ENCODE measurements at places on chromosomes 1 and 21.

DNA sequence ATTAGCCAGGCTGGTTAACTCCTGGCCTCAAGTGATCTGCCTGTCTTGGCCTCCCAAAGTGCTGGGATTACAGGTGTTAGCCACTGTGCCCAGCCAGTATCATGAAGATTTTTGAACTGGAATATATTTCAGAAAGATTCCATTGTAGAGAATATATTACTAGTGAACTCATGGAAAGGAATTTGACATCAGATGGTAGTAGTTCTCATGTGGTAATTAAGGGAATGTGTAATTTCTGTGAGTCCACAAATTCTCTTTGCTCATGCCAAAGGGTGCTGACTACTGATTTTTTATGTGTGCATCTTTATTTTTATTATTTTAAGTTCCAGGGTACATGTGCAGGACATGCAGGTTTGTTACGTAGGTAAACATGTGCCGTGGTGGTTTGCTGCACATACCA, 10.4 kb downstream of the DTL start:
- DNase-seq = no peak

GRCh38 chr1:187413405-187414169, 584.8 kb downstream of the PLA2G4A start:
- DNase-seq = no peak

DNA sequence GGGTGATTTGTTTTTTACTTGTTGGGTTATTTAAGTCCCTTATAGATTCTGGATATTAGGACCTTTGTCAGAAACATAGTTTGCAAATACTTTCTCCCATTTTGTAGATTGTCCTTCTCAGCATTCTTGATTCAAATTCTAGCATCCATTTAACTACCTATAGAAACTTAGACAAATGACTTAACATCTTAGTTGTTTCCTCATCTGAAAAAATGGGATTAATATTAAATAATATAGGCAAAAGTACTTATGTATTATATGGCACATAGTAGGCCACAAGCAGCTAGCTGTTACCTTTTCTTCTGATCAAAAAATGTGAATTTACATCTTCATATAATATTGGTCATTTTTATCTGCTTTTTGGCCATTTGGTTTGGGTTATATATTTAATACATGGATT, 307.5 kb downstream of the ZP4 start:
- DNase-seq = no peak

- peak; percentile 26 for DNase-seq
Measured at GRCh38 chr1:225999912-226000337, 782 bp upstream of the SDE2 start.

GRCh38 chr21:45013260-45013841, 61.0 kb upstream of the ADARB1 start:
- no peak for DNase-seq

GRCh38 chr1:57747818-57748217, 324.0 kb upstream of the DAB1 start:
- DNase-seq = no peak

DNA sequence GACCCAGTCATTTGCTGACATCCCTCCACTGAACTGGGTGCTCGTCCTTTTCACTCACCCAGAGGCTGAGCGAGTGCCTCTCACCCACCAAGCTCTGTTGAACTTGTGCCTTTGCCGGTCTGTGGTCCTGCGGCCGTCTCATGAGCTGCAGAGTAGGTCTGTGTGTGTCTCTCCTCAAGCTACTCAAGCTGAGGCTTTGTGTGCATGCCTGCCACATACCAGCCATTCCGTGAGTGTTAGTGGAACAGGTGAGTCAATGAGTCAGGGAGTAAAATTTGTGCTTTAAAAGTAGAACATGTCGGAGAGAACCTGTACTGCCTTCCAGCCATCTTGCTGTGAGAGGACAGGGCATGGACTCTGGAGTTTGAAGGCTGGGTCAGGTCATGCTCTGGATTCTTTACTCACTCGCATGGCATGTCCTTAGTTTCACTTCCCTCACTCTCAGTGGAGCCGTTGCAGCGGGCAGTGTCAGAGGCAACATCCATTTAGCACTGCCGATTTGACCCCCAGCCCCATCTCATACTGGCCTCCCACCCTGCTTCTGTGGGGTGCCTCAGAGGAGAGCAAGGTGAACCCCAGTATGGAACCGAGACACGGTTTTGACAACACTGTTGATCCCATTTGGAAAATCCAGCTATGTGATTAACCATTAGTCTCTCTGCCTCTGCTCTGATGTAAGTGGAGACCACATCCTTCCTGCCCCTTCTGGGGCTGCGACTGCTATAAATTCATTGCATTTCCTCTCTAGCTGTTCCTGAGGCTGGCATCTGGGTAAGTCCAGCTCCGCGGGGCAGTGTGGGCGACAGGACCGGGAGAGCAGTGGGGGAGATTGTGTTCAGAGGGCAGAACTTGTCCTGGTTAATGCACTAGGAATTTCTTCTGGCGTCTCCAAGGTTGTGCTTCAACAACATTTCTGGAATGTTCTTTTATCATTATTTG, at the start of gene NLRP3:
NLRP3 (plus strand) TSS at position 751 of the 939 bp plus-strand sequence. CDS start 2,628 bp downstream, outside the sequence.
- peak; percentile 74 for DNase-seq

- no peak for DNase-seq
Measured at GRCh38 chr1:53462769-53463501, 3.7 kb downstream of the DMRTB1 start.

GRCh38 chr1:44645476-44646244, 28.6 kb downstream of the TMEM53 start:
- no peak for DNase-seq

DNA sequence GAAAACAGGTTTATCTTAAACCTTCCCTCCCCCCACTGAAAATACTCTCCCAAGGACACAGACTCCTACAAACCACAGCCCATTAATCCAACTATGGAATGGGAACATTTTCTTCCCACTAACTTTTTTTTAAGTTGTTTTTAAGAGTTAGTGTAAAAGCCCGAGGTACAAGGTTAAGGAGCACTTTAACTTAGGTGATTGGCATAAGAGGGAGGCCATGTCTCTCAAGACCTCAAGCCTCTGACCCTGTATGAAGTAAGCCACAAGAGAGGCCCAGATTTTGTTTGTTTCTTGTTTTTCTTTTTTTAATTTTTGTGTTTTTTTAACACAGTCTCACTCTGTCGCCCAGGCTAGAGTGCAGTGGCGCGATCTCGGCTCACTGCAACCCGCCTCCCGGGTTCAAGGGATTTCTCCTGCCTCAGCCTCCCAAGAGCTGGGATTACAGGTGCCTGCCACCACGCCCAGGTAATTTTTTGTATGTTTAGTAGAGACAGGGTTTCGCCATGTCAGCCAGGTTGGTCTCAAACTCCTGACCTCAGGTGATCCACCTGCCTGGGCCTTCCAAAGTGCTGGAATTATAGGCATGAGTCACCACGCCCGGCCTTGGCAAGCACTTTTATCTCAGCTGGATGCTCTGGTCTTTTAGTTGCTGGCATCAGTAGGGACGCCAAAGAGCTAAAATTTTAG, 14.4 kb downstream of the ARMH1 start:
- DNase-seq = no peak

Data from RCC 7860 (cell line).